ENCODE measurements at places on chromosomes 16 and 17.

GRCh38 chr16:19933740-19934139, 49.1 kb upstream of the GPRC5B start:
- no peak for DNase-seq

GRCh38 chr16:89873972-89874689, 739 bp downstream of the TCF25 start:
- DNase-seq: peak; percentile 89

DNA sequence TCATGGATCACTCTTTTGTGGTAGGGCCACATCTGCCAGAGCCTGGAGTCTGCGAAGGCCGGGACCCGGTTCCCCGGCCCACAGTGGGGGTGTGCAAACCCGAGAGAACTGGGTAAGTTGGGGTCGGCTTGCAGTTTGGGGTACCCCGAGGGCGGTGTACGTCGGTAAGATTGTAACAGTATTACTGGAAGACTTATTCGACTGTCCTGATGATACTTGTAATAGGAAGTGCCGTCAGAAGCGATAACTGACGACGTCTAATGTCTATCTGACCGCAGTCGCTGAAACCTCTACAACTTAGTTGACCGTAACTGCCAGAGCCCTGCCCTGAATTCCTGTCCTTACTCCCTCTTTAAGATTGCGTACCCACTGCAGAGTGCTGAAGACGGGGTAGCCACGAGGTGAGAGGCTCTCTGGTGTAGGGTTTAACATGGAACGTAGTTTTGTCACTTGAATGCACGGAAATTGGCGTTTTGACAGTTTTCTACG, 24.0 kb downstream of the TRPV2 start:
- DNase-seq: no peak

DNA sequence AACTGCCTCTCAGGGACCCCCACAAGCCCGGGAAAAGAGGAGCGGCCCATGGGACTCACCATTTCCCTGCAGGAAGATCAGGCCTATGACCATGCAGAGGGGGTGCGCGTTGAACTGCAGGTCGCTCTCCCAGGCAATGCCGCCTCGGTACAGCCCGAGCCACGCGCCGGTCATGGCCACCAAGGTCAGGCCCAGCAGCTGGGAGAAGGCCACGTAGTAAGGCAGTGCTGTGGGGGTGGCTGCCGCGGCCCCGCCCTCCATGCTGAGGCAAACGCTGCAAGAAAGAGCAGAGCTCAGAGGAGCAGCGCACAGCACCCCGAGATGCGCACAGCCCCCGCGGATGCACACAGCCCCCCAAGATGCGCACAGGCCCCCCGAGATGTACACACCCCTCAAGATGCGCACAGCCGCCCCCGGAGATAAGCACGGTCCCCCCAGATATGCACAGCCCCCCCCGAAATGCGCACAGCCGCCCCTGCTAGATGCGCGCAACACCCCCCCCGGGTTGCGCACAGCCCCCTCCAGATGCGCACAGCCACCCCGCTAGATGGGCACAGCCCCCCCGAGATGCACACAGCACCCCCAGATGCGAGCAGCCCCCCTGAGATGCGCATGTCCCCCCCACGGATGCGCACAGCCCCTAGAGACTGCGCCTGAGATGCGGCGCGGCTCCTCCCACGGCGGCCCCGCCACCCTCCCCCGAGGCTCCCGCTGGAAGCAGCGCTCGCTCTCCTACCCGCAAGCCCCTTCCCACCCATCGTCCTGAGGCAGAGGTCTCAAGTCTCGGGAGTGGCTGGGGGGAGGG, 8.6 kb downstream of the CYB561 start:
- no peak for DNase-seq

- DNase-seq: no peak
Observed at GRCh38 chr17:79866791-79867518, 27.7 kb upstream of the CBX4 start.

- DNase-seq: no peak
Observed at GRCh38 chr16:54270711-54271110, 15.9 kb downstream of the IRX3 start.

DNA sequence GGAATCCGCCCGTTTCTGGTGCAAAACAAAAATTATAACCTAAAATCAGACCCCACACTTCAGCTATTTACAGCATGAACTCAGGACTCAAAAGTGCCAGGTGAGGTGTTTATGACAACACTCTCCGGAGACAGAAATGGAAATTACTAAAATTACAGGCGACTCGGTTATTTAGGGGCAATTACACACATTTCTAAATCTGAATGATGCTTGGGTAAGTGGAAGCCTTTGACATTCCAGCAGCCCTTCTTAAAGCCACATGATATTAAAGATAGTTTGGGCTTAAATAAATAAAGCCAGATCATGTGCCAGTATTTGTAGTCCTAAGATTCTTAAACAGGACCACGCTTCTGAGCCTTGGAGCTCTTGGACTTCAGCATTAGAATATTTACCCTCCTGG, 36.7 kb upstream of the PMP22 start:
- DNase-seq: no peak

- no peak for DNase-seq
Observed at GRCh38 chr17:47717261-47717697, 15.8 kb upstream of the TBX21 start.

GRCh38 chr16:54594601-54595391, 308.2 kb upstream of the IRX3 start:
- DNase-seq: no peak

DNA sequence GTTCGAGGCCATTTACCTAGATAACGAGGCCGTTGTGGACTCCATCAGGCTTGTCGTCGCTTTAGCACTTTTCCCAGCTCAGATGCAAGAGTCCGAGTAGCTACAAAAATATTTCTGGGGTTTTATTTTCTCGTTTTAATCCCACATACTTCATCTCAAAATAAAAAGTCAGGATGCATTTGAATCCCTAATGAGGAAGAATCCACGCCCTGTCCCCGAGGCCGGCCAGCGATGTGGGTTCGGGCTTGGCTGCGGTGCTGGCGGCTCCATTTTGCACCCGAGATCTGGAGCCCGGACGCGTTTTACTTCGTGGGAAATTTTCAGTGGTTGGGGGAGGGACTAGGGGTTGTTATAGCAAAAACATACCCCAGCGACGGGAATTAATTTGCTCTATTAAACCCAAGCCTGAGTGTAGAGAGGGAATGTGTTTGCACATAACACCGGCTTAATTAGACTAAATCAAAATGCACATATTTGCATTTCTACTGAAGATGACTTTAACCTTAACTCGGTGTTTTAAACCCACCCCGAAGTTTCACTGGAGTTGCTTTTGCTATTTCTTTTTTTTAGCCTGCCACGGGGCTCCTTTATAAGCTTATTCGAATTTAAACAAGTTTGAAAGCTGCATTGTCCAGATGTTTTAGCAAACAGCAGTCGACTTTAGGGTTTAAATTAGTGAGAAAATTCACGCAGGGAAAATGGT, 4.8 kb downstream of the IRX5 start:
- DNase-seq: no peak

- no peak for DNase-seq
Observed at GRCh38 chr17:49471089-49471683, 23.9 kb upstream of the NGFR start.

DNA sequence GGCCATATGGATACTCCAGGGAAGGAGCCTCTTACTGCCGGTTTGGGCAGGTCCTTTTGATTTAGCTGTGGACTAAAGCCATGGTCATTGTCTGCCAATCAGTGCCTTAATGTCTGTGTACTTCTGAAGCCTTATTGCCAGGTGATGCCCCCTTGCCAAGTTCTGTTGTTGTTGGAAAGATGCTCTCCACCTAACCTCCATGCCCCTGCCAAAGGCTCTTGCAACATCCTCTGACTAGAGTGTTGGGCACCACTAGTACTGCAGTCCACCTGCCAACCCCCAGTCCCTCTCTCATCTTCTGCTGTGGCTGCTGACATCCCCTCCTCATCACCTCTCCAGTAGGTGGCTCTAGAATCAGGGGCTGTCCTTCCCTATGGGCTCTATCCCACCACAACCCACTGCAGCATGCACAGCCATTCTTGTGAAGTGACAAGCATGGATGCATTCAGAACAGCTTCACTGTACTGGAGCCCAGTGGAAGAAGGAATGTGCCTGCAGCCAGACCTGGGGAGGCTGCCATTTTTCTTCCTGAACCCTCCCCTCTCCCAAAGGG, 375.3 kb upstream of the CDH5 start:
- DNase-seq: no peak

- DNase-seq: no peak
Observed at GRCh38 chr16:4081521-4082021, 34.7 kb downstream of the ADCY9 start.

GRCh38 chr16:30053376-30054015, 12.1 kb upstream of the ALDOA start:
- no peak for DNase-seq

DNA sequence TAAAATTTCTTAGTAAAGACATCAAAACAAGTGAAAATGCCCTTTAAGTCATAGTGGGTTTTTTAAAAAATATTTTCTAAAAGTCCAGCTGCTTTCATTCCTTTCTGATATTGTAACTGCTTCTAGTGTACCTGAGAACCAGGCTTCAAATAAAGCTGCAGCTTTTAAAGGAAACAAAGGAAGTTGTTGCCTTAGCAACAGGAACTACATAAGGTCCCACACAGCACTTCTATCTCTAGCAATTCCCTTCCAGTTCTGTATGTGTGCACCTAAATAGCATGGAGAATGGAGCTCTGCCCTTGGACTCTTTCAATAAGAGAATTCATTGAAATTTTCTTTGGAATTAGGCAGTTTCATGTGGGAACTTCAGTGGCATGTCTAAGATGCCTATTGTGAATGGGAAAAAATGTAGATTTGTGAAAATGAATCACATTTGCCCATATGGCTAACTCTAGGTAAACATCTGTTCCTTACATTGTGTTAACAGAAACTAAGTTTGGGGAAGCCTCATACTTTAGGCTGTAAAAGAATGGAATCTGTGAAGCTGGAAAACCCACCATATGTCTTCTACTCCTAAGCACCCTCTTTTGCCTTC, 206.4 kb downstream of the KIF2B start:
- no peak for DNase-seq

DNA sequence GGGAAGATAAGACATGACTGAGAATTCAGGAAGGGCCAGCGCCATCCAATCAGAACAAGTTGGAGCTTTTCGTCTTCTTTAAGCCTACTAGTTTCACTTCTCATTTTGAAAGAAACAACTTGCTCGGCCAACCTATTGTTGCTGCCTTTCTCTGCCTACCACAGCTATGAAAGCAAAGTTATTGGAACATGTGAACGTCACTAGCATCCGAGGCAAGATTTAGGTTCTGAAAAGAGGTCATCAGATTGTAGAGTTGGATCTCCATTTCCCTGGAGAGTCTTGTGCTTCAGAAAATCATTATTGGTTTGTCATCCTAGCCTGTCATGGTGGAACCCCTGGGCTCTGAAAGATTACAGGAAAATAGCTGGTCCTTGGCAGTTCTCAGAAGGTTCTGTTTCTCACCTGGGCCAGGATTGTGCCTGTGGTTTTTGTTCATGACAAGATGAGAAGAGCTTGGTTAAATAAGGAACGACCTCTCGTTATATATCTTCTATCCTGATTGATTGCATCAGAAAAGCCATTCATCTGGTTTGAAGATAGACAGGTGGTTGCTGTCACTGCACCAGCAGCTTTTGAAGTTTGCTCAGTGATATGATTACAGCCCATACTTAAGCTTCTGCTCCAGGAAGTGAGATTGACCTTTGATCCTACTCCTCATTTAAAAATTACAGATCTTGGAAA, 25.3 kb downstream of the CDH13 start:
- DNase-seq: no peak

- DNase-seq: no peak
Observed at GRCh38 chr17:73155410-73156165, 9.2 kb upstream of the SSTR2 start.

DNA sequence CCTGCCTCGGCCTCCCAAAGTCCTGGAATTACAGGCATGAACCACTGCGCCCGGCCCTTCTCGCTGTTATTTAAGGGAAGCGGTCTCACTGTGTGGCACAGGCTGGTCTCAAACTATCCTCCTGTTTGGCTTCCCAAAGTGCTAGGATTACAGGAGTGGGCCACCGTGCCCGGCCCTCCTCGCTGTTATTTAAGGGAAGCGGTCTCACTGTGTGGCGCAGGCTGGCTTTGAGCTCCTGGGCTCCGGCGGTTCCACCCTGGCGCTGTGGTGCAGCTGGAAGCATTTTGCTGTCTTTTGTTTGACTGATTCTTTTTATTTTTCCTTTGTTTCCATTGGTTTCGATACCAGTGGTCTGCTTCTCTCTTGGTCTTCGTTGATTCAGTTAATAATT, 40.7 kb downstream of the FOXK2 start:
- no peak for DNase-seq

- DNase-seq: no peak
Observed at GRCh38 chr16:62190426-62190825, 154.2 kb upstream of the CDH8 start.

DNA sequence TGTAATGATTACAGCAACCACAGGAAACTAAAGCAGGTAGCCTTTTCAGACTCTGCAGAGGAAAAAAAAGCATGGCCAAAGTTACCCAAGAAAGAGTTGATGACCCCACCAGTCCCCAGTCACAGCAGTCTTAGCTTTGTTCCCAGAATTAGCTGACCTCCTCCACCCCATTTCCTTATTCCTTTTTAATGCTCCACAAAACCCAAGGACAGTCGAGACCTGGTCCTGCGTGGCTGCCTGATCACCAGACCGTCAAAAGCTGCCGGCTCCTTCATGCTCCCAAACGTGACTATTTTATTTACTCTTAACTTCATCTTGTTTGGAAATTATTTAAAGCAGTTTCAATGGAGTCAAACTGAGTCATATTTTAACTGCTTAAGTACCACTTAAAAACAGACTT, 28.7 kb upstream of the MED9 start:
- no peak for DNase-seq

GRCh38 chr17:55430541-55431288, 9.1 kb upstream of the MMD start:
- DNase-seq: no peak

GRCh38 chr17:14161419-14161818, 75.2 kb downstream of the CDRT15 start:
- no peak for DNase-seq

DNA sequence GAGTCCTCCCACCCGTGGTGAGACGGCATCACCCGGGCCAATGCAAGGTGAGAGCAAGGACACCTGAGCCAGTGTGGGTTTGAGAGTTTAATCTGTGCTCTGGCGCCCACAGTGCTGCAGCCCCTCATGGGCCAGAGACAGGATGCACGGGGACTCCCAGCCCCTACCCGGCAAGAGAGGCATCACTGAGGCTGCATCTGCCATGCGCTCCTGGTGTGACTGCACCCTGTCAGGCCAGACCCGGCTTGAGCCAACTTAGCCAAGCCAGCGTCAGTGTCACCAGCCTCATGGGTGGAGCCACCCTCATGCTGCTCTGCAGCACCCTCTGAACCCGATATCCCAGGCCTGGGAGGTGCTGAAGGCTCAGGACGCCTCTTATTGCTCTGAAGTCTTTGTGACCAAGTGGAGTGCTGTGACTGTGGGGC, 1.3 kb upstream of the BRICD5 start:
- no peak for DNase-seq

GRCh38 chr16:1709356-1709755, 3.4 kb downstream of the MAPK8IP3 start:
- no peak for DNase-seq

- no peak for DNase-seq
Observed at GRCh38 chr16:11218604-11218962, 37.4 kb downstream of the SOCS1 start.

GRCh38 chr17:78257810-78258322, 26.4 kb downstream of the TMEM235 start:
- no peak for DNase-seq

All from activated T-cell treated with anti-CD3 and anti-CD28 coated beads for 1 hour (primary cell).